Small intestine (tissue), 16 donors: ENCODE measurements at places on chromosomes 5 and 9. TPM values are rescaled to one million over a fixed set of nuclear protein-coding genes. Genes with fewer than 3 reads are reported as not detected.

DNA sequence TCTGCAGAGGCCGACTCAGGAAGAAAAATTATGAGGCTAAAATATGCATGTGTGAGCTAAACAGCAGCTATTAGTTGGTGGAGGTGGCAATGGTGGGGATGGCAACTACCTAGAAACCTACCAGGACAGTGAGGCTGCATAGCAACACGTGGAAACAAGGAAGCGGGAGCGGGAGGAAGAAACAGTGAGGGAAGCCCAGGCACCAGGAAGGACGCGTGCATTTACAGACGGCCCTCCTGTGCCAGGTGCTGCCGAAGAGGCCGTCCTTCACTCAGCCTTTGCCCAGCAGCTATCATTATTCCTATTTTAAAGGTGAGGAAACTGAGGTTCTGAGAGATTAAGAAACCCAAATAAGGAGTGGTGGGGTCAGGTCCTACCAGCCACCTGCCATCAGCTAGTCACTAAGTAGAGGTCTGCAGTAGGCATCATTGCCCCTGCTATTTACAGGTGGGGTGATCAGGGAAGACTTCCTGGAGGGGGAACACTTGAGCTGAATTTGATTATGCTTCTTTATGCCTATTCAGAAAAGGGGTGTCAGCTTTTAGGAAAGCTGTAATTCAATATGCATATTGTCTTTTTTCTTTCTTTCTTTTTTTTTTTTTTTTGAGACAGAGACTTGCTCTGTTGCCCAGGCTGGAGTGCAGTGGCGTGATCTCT is 125.3 kb downstream of the CRB2 start:
- H3K4me1 ChIP-seq = peaks cover 68% of the 10 kb centered on the region
- no peak overlapping the region for H3K4me3 ChIP-seq
- no peak for DNase-seq
- no peak overlapping the region for H3K27ac ChIP-seq
- no peaks in the 10 kb centered on the region for H3K27me3 ChIP-seq

DNA sequence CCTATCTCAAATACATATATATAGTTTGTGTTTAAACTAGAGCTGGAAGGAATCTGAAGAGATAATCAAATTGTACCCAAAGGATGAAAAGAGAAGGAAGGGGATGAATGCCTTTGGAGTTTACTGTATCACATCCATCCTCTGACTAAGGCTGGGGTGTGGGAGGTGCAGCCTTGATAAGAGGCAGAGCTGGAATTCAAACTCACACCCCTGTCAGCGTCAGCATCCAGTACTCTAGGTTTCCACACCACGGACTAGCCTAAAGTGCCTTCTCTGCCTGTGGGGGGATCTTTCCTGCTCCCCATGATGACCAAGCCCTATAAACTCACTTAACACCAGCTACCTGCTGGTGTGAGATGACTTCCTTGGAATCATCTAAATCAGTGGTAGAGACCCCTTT is 48.1 kb downstream of the EPB41L4B start:
- H3K4me1 ChIP-seq = no peaks in the 10 kb centered on the region
- no peaks in the 10 kb centered on the region for H3K36me3 ChIP-seq
- no peak for DNase-seq
- no peaks in the 10 kb centered on the region for H3K27me3 ChIP-seq

DNA sequence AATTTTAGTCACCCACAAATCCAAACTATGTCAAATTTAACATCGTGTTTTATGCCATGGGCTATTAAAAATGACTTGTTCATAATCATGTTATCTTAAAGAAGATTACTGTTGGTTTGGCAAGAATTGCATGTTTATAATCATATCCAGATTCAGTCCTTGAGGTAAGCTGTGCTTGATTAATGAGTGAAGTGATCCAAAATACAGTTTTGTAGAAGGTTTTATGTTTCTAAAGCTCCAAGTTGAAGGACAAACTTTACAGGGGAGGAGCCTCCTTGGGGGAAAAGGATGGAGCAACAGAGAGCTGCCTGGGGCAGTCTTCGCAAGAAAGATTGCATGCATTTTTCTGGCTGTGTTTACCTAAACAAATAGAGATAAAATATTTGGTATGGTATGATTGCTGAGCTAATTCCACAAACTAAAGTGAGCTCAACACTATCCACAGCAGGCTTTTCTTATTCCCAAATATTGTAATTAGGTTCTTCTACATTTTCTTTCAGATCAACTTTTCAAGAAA is 189.5 kb upstream of the TYRP1 start:
- no peak for DNase-seq
- H3K27ac ChIP-seq = no peak overlapping the region
- no peaks in the 10 kb centered on the region for H3K36me3 ChIP-seq
- H3K27me3 ChIP-seq = no peaks in the 10 kb centered on the region
- no peak overlapping the region for H3K4me3 ChIP-seq

The FREM1 gene
- polyA plus RNA-seq = 14.5 TPM

The PFN3 gene
- not detected for polyA plus RNA-seq

DNA sequence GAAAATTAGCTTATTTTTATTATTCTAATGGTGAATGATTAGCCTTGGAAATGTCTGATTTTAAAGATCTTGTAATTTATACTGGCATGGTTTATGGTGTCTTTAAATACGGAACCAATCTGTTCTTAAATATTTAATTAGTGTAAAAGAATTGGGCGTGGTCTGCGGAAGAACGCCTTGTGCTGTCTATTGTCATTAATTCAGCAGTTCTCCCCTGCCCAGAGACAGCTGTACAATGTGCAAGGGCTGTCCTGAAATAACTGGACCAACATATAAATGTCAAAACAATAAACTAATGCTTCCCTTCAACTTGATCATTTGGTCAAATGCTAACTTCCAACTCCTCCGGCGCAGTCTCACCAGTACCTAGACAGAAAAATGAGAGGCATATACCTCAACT is 124.3 kb downstream of the CCDC192 start:
- H3K27ac ChIP-seq = no peak overlapping the region
- H3K4me1 ChIP-seq = no peaks in the 10 kb centered on the region
- DNase-seq = peak; percentile 28
- no peak overlapping the region for H3K4me3 ChIP-seq
- no peaks in the 10 kb centered on the region for H3K27me3 ChIP-seq

DNA sequence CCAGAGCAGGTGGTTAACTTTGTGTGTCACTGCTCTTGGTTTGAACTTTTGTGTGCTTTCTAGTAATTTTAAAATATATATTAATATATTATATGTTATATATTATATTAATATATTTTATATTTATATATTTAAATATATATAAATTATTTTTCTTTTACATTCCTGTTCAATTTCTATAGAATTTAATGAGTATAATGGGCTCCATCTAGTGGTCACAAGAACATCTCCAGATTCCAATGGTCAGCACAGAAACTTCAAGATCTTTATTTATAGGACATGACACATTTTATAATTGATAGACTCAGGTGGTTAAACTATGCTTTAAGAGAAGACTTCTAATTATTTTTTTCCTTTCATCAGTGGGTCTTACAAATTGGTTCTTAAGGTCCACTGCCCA is 39.1 kb downstream of the COL23A1 start:
- H3K36me3 ChIP-seq = no peaks in the 10 kb centered on the region
- H3K27ac ChIP-seq = no peak overlapping the region
- no peak overlapping the region for H3K4me3 ChIP-seq
- no peaks in the 10 kb centered on the region for H3K4me1 ChIP-seq
- H3K27me3 ChIP-seq = no peaks in the 10 kb centered on the region

GRCh38 chr9:83681490-83681889 is 26.3 kb downstream of the UBQLN1 start:
- H3K27ac ChIP-seq = no peak overlapping the region
- H3K4me1 ChIP-seq = no peaks in the 10 kb centered on the region
- H3K36me3 ChIP-seq = peaks cover 27% of the 10 kb centered on the region
- no peak overlapping the region for H3K4me3 ChIP-seq
